Skin of body (tissue), 3 donors: ENCODE measurements at places on chromosomes 7 and 10. TPM values are rescaled to one million over a fixed set of nuclear protein-coding genes. Genes with fewer than 3 reads are reported as not detected.

ZNF239 gene
- 5.6 TPM for total RNA-seq

TMEM139 gene
- 1.1 TPM for total RNA-seq

CALML3 gene
- 9.8 TPM for total RNA-seq

GRCh38 chr10:93468461-93469213 is 13.5 kb downstream of the MYOF start:
- DNase-seq = no peak

FAM237B gene
- not detected for total RNA-seq

GRCh38 chr10:88038268-88038667 is 174.8 kb downstream of the PTEN start:
- DNase-seq = no peak

DNA sequence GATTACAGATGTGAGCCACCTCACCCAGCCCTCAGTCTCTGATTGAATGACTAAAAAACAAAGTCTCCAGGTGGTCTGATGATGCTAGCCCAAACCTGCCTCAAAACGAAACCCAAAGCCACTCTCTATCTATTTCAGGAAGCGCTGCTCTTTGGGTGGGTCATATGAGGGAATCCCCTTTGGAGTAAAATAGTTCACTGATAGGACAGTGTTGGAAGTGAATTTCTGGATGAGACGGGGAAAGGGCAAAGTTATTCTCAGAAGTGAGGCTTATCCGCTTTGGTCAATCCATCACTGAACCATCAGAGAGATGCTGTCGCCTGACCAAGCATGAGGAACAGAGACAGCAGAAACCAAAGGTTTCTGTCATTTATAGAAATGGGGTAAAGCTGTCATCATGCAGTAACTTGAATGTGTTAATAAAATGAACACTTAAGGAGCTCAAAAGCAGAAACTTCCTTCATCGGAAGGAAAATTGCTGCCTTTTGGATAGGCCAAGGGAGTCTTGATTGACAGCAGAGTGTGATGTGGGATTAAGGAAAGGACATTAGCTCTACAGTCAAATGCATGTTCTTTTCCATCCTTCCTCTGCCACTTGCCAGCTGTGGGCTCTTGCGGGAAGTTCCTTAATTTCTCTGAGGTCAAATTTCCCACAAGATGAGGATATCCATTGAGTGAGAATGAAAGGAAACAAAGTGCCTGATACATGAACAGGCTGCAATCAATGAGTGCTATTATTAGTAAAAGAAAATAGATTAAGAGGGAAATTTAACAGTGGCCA is 64.9 kb upstream of the C1QL3 start:
- no peak for DNase-seq

DNA sequence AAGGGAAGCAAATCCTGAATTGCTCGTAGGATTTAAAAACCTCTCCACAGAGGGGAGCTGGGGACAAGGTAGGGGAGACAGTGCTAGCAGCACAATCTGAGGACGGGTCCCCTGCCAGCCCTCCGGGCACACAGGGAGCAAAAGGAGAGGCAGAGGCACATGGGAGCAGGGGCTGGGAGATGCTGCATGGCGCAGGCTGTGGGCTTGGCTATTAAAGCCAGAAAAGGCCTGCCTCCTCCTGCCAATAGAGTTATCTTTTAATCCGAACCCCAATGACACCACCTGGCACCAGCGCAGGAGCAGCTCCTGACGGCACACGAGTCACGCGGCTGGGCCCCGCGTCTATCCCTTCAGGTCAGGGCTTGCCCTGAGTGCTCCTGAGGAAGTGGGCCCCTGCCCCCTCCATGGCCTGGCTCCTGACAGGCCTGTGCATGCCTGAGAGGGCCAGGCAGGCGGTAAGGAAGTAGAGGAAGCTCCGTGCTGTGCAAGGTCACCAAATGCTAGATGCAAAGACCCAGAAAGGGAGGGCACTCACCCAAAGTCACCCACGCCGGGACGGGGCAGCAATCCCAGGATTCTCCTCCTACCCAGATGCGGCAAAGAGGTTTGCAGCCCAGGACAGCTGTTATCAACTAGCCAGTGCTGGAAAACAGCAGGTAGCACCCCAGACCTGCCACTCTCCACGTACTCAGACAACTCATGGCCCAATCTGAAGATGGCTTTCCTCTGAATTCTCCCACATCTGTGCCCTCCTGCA is 28.1 kb downstream of the DLG5 start:
- no peak for DNase-seq

DNA sequence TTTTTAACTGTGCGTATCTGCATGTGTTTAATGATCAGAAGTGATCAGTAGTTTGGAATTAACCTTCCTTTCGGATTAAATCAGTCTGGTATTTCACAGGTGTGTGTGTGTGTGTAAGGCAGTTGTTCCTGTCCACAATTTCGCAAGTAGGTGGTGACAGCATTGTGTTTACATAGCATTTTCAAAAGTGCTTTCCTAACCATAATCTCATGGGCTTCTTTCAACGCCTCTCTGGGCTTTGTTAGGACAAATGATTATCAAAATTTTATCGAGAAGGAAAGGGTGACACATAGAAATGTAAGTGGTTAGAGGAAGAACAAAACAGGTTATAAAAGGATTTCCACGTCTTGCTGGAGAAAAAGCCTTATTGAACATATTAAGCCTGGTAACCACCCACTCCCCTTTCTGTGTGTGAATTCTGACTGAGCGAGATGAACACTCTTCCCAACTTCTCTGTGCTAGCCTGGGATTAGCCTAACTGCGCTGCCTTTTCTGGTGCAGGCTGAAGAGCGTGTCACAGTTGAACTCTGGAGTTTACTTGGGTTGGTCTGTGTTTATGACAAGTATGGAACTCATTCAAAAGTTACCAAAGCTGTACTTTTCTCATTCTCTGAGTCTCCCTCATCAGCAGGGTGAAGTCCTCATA is 292.3 kb upstream of the PITRM1 start:
- no peak for DNase-seq

DNA sequence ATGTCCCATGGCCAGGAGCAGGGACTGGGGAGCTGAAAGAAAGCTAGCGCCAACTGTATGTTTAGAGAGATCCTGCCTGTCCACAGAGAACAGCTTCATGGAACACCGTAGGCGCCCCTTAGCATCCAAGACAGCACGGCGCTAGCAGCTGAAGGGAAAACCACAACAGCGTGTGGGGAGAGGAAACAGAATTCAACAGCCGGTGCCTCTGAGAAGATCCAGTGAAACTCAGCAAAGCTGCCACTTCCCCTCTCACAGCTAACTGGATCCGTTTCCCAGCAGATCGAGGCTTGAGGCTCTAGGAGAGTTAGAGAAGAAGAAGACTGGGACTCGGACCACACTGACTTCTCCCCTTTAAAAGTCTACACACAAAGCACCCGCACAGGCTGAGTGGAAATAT is 145.0 kb downstream of the MAD1L1 start:
- DNase-seq = no peak

GRCh38 chr7:85097844-85098243 is 89.0 kb downstream of the SEMA3D start:
- no peak for DNase-seq

DNA sequence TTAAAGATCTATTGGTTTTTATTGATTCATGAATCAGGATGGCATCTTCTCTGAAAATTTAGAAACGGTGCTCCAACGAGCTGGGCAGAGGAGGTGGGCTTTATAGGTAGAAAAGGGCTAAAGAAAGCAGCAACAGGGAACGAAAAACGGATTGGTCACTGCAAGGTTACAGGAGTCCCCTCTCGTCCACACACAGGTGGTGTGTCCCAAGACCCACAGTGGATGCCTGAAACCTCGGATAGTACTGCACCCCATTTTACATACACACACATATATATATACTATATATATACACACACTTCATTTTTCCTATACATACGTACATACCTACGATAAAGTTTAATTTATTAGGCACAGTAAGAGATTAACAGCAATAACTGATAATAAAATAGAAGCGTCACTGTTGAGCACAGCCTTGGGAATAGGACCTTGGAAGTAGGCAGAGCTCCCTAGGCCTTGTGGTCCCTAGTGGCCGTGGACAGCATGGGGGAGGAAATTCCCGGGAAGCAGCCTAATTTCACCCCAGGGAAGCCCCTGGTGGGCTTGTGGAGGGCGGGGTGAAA is 737 bp upstream of the NUB1 start:
- DNase-seq = no peak

WNT16 gene
- 33.5 TPM for total RNA-seq

DNA sequence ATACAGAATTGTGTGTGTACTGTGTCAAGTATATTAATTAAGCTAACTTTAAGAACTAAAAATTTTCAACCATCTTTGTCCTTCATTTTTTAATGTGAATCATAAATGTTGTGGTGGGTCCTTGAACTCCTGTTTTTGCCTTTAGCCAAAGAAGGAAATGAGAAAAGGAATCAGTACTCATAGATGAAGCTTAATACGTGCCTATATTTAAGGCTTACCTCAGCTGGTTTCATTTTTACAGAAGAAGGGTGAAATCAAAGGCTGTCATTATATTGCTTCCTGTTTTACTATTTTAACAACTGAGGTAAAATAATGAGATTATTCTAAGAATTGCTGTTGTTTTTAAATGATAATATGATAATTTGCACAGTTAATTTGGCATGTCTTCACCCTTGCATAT is 6.3 kb upstream of the SNX13 start:
- DNase-seq = no peak

DNA sequence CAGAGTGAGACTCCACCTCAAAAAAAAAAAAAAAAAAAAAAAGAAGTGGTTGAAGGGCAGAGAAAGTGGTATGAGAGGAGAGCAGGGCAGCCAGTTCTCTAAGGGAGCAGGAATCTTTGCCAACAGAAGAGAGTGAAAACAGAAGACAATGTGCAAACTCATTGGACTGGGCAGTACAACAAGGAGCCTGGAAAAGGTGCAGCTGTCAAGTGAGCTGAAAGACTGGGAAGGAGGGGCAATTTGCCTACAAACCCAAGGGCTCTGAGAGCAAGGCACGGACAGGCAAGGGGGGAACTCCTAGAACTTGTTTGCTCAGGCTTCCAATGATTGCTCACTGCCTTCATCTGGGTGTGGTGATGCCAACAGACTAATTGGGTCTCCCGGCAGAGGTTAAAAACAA is 9.5 kb downstream of the ACTR1A start:
- no peak for DNase-seq
